ENCODE measurements at places on chromosomes 7 and 10.

DNA sequence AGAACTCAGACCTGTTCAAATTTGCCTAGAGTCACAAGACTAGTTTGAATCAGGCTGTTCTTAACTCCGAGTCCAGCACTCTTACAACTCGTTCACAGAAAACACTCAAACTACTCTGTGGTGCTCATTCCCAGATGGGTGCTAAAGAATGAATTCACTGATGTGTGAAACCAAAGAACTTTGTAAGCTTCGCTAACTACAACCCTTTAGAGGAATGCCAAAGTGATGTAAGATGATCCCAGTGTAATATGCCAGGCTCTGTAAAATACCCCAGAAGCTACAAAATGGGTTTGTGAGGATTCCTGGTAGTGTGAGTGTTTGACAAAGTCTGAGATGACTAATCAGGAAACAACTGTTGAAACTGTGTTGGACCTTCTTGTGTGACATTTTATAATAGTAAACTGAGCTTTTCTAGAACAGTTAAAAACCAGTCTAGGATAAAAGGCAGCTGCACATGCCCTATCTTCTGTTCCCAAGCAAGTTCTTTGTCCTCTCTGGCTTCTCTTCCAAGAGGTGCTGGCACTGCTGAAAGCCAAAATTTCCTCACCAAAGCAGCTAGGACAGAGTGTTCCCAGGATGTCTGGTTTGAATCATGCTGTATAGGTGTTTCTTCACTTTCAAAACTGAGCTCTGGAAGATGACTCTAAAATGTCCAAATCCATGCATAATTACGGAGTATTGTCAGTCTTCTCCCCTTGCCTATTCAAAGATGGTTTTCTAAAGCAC lies 527.6 kb downstream of the SORCS1 start:
- no peak for DNase-seq

GRCh38 chr7:128911423-128912031 lies 1.0 kb upstream of the KCP start:
- DNase-seq: no peak

- DNase-seq: peak; percentile 76
Measured at GRCh38 chr7:15015545-15016314, 113.2 kb upstream of the DGKB start.

DNA sequence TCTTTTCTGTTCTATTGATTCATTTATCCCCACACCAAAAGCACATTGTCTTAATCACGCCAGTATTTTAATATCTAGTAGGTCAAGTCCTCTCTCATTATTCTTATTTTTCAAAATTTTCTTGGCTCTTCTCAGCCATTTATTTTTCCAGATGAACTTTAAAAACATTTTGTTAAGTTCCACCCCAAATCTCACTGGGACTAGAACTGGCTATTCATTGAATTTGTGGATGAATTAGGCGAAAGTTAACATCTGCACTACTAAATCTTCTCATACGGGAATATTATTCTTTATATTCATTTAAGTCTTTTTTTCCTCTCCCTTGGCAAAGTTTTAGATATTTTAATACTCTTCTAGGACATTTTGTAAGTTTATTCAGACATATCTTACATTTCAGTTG lies 295.2 kb upstream of the MGMT start:
- DNase-seq: no peak

DNA sequence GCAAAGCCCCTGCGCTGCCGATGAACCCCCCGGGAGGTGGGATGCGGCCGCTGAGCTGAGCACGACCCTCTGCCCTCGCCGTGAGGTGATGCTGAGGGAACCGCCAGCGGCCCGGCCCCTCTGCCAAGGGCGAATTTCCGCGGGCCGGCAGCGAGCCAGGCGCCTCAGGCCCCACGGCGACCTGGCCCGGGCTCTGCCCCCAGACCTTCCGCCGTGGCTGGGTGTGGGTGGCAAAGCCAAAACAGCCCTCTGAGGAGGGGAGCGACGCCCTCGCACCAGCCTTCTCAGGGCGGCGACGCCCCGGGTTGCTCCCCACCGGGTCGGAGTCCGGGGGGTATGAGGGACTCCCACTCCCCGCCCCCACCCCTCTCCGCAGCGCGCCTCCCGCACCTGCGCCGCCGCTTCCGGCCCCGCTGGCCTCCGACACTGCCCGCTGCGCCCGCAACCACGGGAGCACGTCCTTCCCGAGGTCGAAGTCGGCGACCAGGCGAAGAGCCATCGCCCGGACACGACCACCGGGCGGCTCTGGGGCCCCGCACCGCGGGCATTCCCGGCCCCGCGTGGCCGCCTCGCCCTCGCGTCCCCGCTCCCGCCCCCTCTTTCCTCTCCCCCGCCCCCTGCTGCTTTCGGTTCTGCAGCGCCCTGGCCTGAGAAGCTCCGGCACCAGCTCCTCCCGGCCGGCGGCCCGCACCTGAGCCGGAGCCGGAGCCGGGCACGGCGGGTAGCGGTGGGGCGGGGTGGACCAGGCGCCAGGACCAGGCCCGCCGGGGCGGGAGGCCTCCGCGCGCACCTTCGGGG lies at the start of gene GSAP:
TSS of gene GSAP (minus strand) at position 527 of the 798 bp plus-strand sequence. CDS start at position 499, 28 bp downstream.
- DNase-seq: no peak

DNA sequence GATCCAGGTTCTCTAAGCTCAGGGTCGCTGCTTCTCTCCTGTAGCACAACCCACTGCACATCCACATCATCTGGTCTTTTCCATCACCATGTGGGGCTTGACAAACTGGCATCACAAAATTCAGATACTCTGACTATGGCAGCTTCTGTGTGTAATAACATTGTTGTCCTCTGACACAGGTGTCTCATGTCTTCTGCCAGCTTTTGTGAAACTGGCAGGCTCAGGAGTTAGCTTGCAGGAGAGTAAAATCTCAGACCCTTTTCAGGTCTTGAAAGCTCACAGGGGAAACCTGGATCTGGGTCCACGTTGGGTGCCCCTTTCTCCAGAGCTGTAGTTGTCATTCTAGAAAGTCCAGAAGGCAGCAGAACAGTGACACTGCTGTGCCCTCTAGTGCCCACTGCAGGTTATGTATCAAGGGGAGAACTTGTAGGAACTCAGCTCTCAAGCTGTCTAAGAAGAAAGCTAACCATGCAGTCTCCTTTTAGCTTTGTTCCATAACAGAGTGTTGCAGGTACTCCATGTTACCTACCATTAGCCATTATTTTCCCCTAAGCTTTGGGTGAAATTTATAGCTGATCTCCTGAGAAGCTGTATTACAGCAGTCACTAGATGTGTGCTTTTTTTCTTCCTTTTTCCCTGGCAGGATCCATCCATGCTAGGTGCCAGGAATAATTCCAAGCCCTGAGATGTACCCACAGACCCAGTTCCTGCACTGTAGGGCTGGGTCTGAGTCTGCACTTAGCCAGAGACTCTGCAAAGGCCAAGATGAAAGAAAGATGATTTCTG lies 102.7 kb downstream of the ZNF248 start:
- DNase-seq: no peak

Data from astrocyte of the spinal cord (primary cell).